G401 (cell line): ENCODE measurements at places on chromosomes 12 and 14. TPM values are rescaled to one million over a fixed set of nuclear protein-coding genes. Genes with fewer than 3 reads are reported as not detected.
A peak's percentile ranks its signal among the peaks of the same experiment; 100 is the strongest.

DNA sequence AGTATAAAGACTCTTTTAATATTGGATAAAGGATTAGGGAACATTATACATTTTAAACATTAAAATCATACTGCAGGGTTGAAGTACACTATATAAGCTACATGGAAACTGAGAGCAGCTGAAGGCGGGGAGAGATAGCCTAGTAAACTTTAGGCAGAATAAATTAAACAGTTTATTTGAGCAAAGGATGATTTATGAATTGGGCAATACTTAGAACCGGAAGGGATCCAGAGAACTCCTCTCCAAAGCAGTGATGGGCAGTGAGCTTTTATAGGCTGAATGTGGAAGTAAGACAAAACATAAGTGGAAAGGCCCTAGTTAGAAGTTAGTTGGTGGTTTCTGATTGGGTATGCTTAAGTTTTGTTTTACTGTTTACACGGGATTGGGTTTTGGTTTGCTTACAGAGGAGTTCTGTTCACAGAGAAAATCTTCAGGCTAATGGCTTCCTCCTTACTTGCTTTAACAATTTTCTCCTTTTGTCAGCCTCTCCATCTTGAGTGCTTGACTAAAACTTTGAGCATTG, 18.9 kb downstream of the LEMD3 start:
- no peak for DNase-seq

DNA sequence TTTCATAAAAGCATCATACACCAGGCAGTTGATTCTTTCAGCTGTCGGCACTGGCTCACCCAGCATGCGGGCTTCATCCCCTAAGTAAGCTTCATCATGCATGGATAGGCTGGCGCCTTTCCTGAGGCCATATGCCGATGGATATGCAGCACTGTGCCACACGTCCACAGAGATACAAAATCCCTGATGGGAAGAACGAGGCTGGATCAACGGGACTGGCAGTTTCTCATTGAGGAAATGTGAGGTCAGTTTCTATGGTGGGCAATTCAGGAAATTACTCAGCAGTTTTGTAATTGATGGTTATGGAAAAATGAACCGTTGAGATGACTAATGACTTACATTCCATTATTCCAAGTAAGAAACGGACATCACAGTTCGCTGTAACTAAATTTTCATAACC, 453.8 kb downstream of the TMEM121 start:
- peak; percentile 85 for DNase-seq

- no peak for DNase-seq
These were observed 311.0 kb upstream of the RGS6 start for GRCh38 chr14:71621276-71621675.

GRCh38 chr14:99741227-99741976, 51.8 kb upstream of the EML1 start:
- DNase-seq: no peak

- no peak for DNase-seq
These were observed 9.5 kb upstream of the NUMB start for GRCh38 chr14:73467800-73468199.

DNA sequence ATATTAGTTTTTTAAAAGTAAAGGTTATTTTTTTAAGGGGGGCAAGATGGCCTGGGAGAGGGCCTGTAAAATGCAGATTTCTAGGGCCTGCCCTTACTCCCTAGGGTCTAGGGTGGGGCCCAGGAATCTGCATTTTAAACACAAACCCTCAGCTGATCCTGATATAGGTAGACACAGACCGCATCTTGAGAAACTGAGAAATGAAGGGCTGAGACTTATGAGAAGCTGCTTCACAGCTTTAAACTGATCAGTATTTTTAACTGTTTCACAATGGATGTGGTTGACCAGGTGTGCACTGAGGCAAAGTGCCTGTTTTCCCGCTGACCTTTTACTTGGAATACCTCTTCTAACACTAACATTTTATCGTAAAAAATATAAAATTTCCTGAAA, 84.0 kb downstream of the CCDC88C start:
- no peak for DNase-seq

- peak; percentile 30 for DNase-seq
These were observed 22.4 kb upstream of the GPR33 start for GRCh38 chr14:31510222-31510621.

DNA sequence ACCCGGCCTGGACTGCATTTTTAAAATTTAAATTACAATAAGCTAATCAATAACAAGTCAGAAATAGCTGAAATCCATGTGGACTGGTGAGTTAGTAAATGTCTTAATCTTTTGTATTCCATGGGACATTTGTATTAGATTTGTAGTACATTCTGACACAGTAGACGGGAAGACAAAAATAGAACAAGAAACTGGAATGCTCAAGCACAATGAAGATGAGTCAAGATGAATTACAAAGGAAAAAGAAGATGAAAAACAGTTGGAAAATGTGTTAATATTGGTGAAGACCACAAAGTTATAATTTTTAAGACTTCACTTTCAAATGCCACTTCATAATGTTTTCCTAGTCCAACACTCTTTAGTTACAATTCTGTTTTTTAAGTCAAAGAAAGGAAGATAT, 97.8 kb upstream of the FERMT2 start:
- DNase-seq: no peak

Gene NEUROD4
- not detected in 2 replicates for total RNA-seq

Gene KLRK1
- total RNA-seq: not detected in 2 replicates

Gene SERPINA4
- not detected in 2 replicates for total RNA-seq
